ENCODE measurements at places on chromosomes 13 and 19.
A peak's percentile ranks its signal among the peaks of the same experiment; 100 is the strongest.

- DNase-seq = no peak
Observed at GRCh38 chr13:75076476-75076875, 405.5 kb downstream of the TBC1D4 start.

DNA sequence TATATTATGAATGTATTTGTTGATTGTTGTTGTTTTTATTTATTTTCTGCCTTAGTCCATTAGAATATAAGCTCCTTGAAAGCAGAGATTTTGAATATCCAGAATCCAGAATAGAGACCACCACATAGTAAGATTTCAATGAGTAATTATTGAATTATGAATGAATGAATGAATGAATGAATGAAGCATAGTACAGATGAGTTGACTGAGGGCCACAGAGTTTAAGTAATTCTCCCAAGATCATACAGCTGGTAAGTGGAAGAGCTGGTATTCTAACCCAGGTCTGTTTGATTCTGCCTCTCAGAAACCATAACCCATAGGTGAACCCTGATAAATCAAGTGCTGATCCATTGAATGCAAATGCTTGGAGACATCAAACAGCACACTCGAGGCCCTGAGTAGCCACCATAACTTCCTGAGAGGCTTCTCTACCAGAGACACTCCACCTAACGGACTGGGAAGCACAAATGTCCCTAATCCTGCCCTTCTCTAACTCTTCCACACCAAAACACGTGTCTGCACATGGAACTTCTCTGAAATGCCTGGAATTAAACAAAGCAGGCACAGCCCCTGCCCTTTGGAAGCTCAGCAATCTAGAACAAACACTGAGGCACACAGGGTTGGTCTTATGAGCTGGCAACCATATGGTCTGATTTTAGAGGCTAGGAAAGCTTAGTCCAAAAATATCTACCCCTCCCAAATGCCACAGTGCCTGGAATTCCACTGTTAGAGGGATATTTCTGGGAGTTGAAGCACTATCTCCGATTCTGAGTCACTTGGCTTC, 190.1 kb downstream of the FOXO1 start:
- DNase-seq = no peak

DNA sequence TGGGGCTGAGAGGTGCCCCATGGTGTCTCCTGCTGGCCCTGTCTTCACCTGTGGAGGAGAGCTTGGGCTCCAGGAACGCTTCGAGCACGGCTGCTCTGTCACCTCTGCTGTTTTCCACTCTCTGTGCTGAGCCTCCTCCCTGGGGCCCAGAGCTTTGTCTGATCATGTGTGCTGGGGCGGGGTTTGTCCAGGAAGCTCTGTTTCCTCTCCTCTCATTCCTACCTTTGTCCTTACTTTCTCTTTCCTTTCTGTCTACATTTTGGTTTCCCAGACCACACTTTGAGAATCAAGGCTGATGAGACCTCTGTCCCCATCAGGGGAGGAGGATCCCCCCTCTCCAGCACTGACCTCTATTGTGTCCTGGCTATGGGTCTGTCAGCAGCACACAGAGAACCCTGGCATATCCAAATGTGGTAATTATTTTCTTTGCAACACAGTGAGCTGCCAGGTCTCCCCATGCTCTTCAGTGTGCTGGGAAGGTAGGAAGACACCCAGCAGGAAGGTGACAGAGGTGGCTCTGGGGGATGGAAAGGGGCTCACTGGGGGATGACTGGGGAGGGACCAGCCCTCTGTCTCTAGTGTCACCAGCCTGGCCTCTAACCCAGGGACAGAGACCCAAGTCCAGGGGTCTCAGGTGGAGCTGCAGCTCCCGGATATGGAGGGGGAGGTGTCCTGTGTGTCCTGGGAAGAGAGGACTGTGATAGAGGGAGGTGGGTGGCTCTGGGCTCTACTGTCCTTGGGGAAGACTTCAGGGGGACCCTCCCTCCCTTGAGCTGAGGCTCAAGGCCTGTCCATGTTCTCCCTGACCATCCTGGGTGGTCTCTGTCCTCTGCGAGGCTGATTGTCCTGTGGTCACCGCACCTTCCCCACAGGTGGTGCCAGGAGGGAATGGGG, at the start of gene CEACAM1:
Gene CEACAM1 (minus strand): TSS at position 128 of the 894 bp plus-strand sequence. CDS start 107 bp downstream, at position 21.
- peak; percentile 11 for DNase-seq

DNA sequence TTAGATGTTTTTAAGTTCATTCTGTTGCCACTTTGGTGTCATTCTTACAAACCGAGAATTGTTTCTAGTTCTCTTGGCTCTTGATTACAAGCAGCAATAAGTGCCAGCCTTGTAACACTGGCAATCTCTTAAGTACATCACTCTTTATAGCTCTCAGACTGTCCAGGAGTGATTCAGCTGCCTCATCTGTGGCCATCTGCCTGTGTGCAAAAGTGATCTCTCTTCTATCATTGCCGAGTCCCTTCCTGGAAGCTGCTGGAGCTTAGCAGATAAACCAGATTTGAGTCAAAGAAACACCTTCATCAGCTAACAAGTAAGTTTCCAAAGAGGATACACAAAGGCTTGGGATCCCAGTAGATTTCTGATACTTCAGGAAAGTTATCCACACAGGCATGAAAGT, 23.2 kb downstream of the STOML3 start:
- no peak for DNase-seq

- no peak for DNase-seq
Observed at GRCh38 chr13:89828506-89828905, 1519.0 kb upstream of the MIR17HG start.

DNA sequence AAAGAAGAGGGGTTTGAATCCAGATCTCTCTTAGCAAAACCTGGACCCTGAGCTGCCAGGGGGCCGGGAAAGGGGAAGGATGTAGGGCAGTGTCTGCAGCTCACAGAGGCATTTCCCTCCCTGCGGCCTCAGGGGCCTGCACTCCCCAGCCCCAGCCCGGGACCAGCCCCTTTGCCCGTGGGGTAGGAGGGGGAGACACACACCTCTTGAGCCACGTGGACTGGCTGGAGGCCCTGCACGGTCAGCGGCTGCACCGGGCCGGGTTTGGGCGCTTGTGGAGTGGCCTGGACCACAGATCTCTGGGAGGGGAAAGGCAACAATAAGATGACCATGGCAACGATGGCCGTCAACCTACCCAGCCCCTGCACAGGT, 26.9 kb downstream of the RFX1 start:
- peak; percentile 64 for DNase-seq

DNA sequence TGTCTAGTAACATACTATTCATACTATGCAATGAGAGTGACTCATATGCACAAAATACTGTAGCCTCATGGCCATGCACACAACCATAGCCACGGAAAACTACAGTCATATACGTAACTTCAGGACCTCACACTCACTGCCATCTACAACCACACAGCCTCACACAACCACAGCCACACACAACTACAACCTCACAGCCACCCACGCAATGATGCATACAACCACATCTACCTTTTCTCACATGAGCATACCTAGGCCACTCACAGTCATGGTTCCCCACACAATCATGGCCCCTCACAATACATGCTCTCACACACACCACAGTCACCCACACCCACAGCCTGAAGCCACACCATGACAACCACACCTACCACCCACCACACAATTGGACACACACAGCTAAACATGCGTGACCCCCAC, 8.7 kb upstream of the TNFSF14 start:
- DNase-seq = no peak

DNA sequence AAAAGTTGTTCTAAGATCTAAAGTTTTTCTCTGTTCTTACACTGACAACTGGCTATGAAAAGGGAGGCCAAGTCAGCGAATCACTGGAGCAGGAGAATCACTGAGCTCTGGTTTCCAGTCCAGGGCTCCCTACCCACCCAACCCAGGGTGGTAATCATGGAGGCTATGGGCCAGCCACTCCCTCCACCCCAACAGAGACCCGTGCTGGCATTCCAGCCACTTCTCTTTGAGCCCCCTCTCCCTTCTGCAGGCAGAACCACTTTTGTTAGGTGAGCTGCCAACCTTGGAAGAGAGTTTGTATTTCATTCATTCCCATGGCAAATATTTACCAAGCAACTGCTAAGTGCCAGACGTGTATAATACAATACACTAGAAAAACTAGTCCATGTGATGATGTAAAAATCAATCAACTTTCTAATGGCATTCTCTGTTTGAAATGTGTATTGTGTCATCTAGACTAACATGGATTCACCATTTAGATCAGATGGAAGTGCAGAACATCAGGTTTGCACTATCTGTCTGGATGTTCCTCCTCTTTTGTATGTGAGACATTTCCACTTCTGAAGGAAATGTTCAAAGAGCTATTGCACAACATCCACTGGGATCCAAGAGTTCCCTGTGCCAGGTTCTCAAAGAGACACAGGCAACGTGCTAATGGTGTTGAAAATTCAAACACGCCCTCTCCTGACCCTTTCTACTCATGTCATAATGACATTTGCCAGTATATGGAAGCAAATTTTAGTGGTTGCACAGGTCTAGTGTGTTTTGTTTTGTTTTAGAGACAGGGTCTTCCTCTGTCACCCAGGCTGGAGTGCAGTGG, 5.3 kb downstream of the MLNR start:
- no peak for DNase-seq

DNA sequence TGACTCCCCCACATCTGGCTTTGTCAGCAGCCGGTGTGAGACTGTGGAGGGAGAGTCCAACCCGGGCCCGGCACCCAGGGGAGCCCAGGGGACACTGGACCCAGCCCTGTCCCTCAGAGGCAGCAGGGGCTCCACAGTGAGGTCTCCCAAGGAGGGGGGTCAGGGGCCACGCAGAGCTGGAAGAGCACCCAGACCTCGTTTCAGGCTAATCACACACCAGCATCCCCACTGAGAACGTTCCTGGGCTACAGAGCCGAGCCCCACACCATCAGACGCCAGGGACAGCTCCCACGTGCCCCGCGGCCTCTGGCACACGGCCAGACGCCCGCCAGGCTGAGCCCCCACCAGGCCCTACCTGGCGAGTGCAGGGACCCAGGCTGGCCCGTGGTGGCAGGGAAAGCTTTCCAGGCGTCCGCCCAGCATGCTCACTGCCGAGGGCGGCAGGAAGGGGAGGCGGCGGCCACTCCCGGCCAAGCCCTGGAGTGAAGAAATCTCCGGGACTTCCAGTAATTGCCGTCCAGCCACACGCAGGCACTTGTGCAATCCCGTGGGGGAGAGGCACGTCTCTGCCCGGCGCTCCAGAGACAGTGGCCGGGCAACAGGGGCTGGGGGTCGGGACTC, 19.2 kb downstream of the SBNO2 start:
- peak; percentile 63 for DNase-seq

GRCh38 chr13:99276706-99277105, 18.5 kb upstream of the GPR18 start:
- no peak for DNase-seq

DNA sequence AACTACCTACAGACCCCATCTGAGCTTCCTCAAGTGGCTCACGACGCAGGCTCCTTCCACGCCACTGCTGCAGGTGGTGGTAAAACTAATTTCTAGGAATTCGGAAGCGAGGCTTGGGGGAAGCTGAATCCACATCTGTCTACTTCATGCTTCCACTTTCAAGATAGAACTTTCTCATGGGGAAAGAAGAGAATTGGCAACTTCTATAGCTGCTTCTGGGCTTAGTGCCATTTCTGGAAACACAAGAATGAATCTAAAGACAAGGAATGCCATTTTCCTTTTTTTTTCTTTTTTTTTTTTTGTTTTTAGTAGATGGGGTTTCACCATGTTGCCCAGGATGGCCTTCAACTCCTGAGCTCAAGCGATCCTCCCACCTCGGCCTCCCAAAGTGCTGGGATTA, 2.8 kb upstream of the NLRP12 start:
- no peak for DNase-seq

GRCh38 chr19:44746946-44747738, 1.4 kb upstream of the BCL3 start:
- DNase-seq = no peak

- DNase-seq = peak; percentile 62
Observed at GRCh38 chr19:53977429-53977990, 13.9 kb upstream of the CACNG6 start.

GRCh38 chr13:25860862-25861261, 191.0 kb downstream of the SHISA2 start:
- DNase-seq = no peak

GRCh38 chr13:35760735-35761281, 284.3 kb upstream of the MAB21L1 start:
- peak; percentile 45 for DNase-seq

GRCh38 chr19:56507446-56508289, at the start of gene ZNF471:
Gene ZNF471, plus strand, starts transcription at chr19:56507855. Its CDS starts 3,717 bp downstream, at chr19:56511572.
- peak; percentile 99 for DNase-seq

DNA sequence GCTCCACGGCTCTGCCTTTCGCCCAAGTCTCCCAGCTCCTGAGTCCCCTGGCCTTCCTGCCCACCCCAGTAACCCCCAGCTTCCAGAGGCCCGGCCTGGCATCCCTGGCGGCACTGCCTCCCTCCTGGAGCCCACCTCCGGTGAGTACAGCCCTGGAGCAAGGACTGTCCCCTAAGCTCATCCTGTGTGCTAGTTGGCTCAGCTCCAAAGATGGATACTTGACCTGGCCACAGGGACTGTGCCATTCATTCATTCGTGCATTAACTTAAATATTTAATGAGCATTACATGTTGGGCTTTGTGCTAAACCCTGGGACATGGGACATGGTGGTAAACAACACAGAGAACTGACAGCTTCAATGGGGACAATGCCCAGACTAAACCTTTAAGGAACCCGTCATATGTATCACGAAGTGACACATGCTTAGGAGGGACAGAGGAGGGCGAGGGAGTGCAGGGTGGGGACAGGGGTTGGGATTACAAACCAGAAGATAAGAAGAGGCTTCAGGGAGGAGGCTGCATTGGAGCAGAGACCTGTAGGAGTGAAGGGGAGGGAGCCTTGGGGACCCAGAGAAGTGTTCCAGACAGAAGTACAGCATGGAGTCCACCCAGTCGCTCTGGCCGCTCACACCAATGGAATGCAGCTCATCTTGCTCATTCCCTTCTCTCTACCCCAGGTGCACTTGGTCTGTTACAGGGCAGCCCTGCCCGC, 6.9 kb upstream of the OVOL3 start:
- DNase-seq = no peak

DNA sequence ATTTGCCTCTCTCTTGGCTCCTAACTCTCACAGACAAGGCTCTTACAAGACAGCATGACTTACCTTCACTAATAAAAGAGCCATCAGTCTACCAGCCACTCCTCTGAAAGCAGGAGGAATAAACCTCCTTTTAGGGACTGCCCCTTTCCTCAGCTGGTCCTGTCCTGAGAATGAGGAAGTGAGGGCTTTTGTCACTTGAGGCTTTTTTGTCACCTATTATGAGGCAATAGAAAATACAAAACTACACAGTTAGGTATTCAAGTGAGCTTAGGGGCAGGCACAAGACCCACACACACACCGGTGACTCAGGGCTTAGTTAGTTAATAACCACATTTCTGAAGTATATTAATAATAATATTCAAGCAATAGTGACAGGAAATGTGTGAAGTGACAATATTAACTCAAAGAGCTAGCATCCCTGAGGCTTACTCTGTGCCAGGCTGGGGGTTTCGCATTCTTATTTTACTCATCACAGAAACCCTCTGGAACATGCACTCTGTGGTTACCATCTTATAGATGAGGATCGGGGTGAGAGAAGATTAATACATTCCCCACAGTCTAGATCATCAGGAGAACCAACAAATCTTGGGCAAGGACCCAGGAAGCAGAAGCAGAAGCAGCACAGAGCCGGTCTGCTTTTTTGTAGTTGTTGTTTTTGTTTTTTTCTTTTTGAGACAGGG, 379.9 kb downstream of the LIG4 start:
- DNase-seq = no peak
